NCI-H226 (cell line): ENCODE measurements at places on chromosomes 1 and 21.

DNA sequence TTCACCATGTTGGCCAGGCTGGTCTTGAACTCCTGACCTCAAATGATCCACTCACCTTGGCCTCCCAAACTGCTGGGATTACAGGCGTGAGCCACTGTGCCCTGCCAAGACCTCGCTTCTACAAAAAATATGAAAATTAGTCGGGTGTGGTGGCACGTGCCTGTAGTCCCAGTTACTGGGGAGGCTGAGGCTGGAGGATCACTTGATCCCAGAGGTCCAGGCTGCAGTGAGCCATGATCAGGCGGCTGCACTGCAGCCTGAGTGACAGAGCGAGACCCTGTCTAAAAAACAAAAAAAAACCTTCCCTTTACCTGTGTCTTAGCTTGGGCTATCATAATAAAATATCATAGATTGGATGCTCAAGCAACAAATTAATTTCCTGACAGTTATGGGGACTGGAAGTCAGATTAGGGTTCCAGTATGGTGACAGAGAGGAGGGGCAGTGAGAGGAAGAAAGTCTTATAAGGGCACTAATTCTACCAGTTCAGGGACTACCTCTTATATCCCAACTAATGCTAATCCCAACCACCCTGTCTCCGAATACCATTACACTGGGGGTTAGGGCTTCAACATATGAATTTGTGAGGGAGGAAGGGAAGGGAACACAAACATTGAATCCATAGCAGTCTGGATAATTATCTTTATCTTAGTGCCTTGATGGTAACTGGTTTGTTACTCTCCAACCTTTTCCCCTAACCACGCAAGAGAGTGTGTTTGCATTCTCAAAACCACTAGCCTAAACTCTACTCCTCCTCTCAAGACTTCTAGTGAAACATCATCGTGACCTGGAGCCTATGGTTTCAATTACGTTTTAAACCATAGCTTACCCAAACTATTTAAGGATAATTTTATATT, 1.0 kb upstream of the NAXE start:
- no peak for DNase-seq

GRCh38 chr1:91400133-91400725, 4.4 kb downstream of the HFM1 start:
- no peak for DNase-seq

DNA sequence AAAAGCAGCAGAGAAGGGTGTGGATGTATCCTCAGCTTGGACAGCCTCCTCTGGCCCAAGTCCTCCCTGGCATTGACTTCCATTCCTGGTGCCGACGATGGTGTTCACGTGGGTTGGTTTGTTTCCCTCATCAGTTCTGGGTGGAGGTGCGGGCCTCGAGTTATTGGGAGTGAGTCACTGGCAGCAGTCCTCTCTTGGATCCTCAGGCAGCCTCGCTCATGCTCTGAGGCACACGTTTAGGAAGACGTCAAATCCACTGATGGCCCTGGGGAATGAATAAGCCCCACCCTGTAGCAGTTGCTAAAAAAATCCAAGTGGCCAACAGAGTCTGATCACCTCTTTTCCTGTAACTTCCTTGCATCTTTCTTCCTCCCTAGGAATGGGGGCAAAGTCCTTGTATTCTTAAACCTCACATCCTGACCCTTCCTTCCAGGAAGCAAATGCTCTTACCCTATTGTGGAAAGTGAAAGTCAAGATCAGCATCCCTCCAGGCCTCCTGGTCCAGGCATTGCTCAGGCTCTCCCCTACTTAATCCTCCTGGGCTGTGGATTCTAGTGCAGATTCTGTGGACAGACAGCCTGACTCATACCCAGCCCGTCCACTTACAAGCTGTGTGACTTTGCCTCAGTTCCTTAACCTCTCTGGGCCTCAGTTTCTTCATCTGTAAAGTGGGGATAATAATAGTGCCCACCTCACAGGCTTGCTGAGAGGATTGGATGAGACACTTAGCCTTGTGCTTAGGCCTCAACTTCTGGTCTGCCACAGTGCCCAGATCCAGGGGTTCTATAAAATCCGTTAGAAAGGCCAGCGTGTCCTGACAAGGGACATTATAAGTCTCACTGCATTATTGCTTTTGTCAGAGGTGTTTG, 111.1 kb downstream of the TLR5 start:
- DNase-seq = no peak

DNA sequence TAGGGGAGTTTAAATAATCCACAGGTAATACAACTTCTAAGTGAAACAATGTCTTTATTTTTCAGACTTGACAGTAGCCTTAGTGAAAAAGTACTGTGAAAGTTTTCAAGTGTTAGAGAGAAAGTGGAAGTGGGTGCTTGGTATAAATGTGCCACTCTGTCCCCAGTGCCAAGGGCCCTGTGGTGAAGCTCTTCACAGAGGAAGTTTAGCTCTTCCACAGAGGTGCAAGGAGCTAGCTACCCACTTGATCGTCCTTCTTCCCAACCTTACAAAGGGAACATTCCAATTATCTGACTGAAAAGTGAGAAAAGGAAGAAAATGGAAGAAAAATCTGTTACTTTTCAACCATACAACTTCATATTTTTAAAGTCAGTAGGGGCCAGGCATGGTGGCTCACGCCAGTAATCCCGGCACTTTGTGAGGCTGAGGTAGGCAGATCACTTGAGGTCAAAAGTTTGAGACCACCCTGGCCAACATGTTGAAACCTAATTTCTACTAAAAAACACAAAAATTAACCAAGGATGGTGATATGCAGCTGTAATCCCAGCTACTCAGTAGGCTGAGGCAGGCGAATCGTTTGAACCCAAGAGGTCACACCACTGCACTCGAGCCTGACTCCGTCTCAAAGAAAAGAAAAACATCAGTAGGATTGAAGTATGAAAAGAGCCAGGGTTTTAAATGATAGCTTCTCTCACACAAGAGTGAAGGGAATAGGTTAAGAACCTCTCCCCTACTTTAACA, 41.0 kb upstream of the PTPRC start:
- no peak for DNase-seq

- DNase-seq = no peak
Measured at GRCh38 chr21:45029948-45030681, 44.3 kb upstream of the ADARB1 start.

- DNase-seq = no peak
Measured at GRCh38 chr1:176177764-176178163, 29.3 kb downstream of the COP1 start.

DNA sequence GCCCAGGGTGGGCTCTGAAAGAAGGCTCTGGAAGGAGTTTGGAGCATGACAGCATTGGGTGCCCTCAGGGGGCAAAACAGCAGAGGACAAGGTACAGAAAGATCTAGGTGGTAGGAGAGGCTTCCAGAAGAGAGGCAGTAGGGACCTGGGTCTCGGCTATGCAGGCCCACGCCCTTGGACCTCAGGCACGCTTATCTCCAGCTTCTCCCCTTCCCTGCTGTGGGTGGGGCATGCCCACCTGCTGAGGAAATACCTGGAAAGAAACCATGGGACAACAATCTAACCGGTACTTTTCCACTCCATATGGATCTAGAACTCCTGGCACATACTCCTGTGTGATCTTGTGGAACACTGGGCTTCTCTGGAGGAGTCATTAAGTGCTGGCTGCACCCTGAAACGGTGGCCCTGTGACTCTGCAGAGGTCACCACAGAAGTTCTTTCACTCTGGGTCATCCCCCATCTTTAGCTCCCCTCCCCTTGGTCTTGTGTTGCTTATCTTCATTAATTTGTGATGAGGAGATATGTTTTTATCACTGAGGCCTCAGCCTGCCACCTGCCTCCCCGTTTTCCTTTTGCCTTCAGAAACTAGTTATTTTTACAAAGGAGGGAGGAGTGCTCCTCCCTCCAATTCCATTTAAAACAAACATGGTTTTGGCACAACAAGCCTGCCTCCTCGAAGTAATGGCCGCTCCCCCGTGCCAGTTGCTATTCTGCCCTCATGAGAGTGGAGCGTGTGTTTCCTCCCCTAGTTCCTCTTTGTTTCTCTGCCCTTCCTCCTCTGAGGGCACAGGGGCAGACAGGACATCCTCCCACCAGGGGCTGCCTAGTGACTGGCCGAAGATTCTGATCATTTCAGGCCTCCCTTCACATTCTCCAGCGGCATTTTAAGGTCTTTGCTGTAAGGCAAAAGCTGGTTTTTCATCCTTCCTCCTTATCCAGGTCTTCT, 78.0 kb upstream of the ATP5PO start:
- DNase-seq = no peak

- no peak for DNase-seq
Measured at GRCh38 chr1:83673312-83673711, 325.6 kb downstream of the TTLL7 start.

GRCh38 chr1:3842912-3843311, 14.1 kb downstream of the CEP104 start:
- DNase-seq = no peak
